HS-5 (cell line): ENCODE measurements at places on chromosomes 12 and 14.

GRCh38 chr12:125533434-125534029 lies 468.3 kb downstream of the AACS start:
- no peak for DNase-seq

GRCh38 chr14:66152747-66153146 lies 333.4 kb upstream of the CCDC196 start:
- DNase-seq, result no peak

DNA sequence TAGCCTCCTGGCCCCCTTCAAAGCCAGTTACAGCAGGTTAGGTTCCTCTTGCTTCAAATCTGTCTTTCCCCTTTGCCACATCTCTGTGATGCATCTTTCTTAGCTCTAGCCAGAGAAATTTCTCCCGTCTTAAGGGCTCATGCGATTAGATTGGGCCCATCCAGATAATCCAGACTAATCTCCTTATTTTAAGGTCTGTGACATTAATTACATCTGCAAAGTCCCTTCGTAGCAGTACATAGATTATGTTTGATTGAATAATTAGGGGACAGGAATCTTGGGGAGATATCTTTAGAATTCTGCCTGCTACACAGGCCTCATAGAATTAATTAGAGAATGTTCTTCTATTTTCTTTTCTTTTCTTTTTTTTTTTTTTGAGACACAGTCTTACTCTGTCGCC lies 79.3 kb downstream of the SPATS2 start:
- no peak for DNase-seq

GRCh38 chr14:65943150-65943549 lies 530.6 kb downstream of the FUT8 start:
- no peak for DNase-seq

- DNase-seq, result no peak
Observed at GRCh38 chr12:96862326-96862725, 44.7 kb upstream of the NEDD1 start.

GRCh38 chr14:30521899-30522736 lies 36.8 kb upstream of the G2E3 start:
- DNase-seq, result peak; percentile 23

DNA sequence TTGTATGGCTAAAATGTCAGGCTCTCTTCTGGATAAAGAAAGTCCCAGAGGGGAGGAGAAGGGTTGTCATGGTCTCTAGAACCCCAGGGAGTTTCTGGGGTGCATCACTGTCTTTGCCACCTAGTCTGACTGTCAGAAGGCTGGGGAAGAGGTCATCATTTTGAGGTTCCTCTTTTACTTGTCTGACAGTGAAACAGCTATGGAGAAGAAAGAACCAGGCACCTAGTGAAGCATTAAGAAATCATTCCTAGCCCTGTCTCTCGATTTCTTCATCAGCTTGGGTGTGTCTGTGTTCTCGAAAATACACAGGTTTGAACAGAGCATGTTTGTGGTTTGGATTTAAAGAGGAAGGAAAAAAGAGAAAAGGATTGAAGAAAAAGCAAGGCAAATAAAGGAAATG lies 158.7 kb upstream of the LRIG3 start:
- no peak for DNase-seq

GRCh38 chr12:68557011-68557730 lies 53.5 kb upstream of the RAP1B start:
- DNase-seq, result peak; percentile 80

GRCh38 chr12:62604373-62604772 lies 137.7 kb downstream of the MON2 start:
- DNase-seq, result no peak

DNA sequence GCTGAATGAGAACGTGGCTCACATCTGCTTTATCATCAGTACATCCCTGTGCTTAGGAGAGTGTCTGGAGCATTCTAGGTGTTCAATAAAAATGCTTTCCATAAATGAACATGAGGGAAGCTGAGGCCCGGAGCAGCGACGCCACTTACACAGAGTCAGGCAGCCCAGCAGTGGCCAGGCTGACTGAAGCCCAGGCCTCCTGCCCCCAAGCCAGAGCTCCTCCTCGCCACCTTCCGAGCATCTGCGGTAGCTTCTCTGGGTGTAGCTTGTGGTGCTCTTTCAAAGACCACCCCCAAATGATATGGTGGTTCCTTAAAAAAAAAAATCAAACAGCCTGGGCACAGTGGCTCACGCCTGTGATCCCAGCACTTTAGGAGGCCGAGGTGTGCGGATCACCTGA lies 88.8 kb downstream of the FBXL14 start:
- no peak for DNase-seq

GRCh38 chr12:19639781-19640415 lies 200.6 kb downstream of the AEBP2 start:
- no peak for DNase-seq

DNA sequence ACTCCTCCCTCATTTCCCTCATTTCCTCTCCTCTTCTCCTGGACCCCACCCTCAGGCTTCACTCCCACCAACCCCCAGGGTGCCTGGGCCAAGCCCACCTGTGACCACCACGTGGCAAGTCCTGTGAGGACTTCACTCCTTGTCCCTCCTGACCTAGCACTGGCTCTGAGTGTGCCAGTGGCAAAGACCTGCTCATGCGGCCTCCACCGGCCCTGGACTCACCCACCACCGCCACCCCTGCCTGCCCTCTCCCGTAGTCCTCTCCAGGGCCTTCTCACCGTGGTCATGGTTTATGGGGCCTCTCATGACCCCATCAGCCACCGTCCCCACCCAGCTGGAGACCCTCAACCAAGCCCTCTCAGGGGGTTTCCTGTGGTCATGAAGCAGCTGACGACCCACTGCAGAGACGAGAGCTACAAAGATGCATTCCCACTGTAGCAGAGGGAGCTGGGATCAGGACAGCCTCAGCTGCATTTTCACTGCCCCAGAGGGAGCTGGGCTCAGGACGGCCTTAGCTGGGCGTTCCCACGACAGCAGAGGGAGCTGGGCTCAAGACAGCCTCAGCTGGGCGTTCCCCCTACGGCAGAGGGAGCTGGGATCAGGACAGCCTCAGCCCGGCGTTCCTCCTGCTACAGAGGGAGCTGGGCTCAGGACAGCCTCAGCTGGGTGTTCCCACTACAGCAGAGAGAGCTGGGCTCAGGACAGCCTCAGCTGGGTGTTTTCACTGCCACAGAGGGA lies 3.2 kb upstream of the C14orf180 start:
- DNase-seq, result no peak

DNA sequence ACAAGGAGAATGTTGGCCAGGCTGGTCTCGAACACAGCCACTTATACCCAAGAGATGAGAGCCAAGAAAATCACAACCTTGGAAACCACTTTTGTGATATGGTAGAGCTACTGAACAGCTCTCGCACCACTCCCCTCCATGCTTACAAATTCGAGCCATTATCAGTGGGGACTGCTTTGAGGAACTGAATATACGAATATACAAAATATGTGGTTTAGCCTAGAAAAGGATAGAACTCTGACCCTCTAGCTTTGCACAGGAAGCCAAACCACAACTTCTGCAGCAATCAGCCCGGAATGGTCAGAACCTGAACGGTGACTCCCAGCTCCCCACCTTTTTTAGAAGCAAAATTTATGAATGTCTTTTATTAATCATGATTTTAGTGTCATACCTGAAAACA lies 129.8 kb upstream of the TMEM132C start:
- DNase-seq, result no peak

GRCh38 chr12:52037248-52037861 lies 13.9 kb upstream of the NR4A1 start:
- no peak for DNase-seq

DNA sequence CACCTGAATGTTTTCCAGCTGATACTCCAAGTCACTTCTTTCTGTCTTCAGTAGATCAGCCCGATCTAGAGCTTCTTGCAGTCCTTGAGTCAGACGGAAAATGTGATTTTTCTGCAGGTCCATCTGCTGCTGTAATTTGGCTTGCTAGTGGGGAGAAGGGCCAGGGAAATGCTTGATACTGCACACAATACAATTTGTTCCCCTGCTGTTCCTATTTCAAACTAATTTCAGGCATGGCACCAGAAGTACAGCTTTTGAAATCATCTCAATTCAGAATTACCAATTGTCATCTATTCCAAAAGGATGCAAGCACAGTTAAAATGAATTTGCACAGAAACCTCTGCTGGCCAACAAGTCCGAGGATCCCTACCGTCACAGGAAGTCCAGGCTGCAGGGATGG lies 53.4 kb downstream of the PRKAB1 start:
- no peak for DNase-seq

DNA sequence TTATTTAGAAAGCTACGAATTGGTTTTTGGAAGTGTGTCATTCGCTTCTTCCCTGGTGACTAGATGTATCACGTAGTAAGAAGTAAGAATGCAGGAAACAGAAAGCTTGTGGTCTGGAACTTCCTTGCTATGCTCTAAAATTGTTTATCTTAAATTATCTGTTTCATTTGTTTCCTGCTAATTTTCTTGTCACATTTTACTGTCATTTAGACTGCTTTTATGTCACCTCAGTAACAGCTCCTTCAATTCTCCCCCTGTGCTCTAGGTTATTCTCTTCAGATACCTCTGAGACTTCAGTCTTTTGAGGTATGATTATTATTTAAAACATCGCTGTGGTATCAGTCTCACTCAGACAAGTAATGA lies 699 bp upstream of the CD69 start:
- no peak for DNase-seq

GRCh38 chr14:20612403-20612802 lies 21.2 kb upstream of the RNASE12 start:
- DNase-seq, result no peak

GRCh38 chr14:22994762-22995275 lies 12.5 kb upstream of the AJUBA start:
- no peak for DNase-seq

GRCh38 chr12:77980782-77981181 lies 150.1 kb downstream of the NAV3 start:
- peak; percentile 9 for DNase-seq

- DNase-seq, result no peak
Observed at GRCh38 chr12:54359762-54360351, 4.4 kb downstream of the GPR84 start.

DNA sequence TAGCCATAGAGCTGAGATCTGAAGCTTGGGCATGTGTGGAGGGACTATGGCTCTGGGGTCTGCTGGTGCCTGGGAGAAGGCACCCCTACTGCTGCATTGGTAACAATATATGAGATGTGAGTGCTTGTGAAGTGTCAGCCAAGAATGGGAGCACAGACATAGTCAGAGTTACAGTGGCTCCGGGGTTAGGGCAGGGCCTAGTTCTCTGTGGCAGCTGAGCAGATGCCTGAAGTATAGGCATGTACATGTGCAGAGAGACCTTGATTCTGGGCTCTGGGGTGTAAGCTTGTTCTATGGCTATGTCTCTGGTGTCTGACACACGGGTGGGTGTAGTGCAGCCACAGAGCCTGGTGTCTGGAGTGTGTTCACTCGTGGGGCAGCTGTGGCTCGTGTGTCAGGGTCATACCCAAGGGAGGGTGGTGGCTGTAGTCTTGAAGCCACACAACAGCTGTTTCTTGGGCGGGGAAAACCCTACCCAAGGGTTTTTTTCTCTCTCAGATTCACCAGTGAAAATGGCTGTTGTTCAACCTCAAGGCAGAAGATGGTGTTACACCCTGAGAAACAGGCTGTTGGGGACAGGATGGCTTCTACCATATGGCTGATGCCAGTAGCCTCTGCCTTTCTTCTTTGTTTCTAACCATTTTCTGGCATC lies 11.9 kb upstream of the TCL1A start:
- no peak for DNase-seq

DNA sequence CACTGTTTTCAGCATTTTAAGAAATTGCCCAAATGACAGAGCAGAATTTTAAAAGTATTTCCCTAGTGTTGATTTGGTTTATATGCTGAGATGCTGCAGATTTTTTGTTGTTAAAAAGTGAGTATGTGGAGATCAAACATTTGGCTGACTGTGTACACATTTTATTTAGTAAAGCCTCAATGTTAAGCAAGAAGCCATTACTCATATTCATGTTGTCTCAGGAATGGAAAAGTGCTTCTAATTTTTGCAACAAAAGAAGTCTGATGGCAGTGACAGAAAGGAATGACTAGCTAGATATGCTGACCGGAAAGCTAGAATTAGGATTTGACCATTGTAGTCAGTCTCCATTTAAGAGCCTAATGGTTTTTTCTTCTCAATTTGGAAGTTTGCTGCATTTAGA lies 22.5 kb downstream of the SLC38A6 start:
- DNase-seq, result no peak

DNA sequence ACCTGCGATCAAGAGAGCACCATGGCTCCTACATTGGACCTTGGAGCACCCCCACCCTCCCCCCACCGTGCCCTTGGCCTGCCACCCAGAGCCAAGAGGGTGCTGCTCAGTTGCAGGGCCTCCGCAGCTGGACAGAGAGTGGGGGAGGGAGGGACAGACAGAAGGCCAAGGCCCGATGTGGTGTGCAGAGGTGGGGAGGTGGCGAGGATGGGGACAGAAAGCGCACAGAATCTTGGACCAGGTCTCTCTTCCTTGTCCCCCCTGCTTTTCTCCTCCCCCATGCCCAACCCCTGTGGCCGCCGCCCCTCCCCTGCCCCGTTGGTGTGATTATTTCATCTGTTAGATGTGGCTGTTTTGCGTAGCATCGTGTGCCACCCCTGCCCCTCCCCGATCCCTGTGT lies 1.8 kb upstream of the RNU7-1 start:
- no peak for DNase-seq

DNA sequence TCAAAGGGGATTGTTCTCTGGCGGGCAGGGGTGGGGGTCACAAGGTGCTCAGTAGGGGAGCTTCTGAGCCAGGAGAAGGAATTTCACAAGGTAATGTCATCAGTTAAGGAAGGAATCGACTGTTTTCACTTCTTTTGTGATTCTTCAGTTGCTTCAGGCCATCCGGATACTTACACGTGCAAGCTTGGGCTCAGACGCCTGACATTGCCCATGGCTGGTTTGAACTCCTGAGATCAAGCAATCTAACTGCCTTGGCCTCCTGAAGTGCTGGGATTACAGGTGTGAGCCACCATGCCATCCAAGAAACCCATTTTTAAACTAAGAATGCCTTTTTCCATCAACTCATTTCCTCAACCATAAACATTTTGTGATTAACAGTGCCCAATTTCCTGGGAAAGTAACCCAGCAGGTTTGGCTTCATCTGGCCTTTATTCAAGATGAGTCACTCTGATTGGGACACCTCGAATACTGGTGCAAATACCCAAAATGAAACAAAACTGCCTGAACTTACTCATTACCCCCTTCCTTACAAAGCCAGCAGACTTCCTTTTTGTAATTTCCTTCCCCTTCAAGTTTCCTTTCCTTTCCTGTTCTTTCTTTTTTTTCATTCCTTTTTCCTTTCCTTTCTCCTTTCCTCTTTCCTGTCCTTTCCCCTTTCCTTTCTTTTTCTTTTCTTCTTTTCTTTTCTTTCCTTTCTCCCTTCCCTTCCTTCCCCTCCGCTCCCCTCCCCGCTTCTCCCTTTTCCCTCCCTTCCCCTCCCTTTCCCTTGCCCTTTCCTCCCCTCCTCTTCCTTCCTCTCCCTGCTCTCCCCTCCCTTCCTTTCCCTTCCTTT lies 10.2 kb upstream of the RNASE10 start:
- peak; percentile 58 for DNase-seq
